NCI-H526 treated with DMSO at 0.1 percent for 48 hours (cell line): ENCODE measurements at places on chromosomes 5 and 9.

GRCh38 chr5:109291090-109291489, 118.7 kb downstream of the PJA2 start:
- DNase-seq, result no peak

DNA sequence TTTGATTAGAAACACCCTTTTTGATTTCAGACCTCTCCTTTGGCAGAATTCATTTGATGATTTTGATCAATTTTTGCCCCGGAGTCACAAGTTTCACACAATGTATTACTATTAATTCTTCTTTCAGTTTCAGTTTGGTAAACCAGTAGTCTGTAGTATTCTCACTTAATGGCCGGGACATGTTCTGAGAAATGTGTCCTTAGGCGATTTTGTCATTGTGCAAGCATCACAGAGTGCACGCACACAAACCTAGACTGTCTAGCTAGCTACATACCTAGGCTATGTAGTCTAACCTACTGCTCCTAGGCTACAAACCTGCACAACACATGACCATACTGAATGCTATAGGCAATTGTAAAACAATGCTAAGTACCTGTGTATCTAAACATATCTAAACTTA, 662.5 kb downstream of the IRX1 start:
- DNase-seq, result no peak

GRCh38 chr9:125949703-125950460, 202.7 kb downstream of the PBX3 start:
- no peak for DNase-seq

DNA sequence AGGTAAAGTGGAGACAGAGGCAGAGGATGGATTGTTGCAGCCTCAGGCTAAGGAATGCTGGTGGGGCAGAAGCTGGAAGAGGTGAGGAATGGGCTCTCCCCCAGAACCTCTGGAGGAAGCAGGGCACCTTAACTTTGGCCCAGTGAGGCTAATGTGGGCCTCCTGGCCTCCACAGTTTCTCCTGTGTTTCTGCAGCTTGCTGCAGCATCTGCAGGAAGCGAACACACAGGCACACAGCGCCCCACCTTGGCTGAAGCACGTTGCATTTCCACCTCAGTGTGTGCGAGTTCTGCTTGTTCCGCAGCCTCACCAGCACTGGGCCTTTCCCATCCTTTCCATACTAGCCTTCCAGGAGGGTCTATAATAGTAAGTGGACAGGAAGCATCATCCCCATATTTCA, 27.2 kb upstream of the ASS1 start:
- DNase-seq, result no peak

- DNase-seq, result no peak
Observed at GRCh38 chr9:129491487-129491855, 129.4 kb downstream of the C9orf50 start.

DNA sequence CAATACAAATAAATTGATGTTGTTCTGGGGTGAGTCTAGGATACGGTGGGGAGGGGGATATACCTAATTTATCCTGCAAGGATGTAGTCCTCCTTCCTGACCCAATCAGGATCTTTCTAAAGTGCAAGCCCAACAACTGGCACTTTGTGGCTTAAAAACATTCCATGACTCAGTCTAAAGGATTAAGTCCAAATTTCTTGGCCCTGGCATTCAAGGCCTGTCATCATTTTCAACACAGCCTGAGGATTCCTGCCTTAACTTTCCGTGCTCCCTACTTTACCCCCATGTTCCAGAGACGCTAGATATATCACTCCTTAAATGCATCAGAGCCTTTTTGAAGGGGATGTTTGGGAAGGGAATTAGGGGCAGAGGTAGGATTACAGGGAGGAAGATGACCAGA, 1.0 kb downstream of the FAM221B start:
- no peak for DNase-seq

GRCh38 chr5:152686931-152687330, 281.9 kb upstream of the NMUR2 start:
- no peak for DNase-seq

GRCh38 chr5:4893063-4893744, 246.9 kb upstream of the ADAMTS16 start:
- no peak for DNase-seq

DNA sequence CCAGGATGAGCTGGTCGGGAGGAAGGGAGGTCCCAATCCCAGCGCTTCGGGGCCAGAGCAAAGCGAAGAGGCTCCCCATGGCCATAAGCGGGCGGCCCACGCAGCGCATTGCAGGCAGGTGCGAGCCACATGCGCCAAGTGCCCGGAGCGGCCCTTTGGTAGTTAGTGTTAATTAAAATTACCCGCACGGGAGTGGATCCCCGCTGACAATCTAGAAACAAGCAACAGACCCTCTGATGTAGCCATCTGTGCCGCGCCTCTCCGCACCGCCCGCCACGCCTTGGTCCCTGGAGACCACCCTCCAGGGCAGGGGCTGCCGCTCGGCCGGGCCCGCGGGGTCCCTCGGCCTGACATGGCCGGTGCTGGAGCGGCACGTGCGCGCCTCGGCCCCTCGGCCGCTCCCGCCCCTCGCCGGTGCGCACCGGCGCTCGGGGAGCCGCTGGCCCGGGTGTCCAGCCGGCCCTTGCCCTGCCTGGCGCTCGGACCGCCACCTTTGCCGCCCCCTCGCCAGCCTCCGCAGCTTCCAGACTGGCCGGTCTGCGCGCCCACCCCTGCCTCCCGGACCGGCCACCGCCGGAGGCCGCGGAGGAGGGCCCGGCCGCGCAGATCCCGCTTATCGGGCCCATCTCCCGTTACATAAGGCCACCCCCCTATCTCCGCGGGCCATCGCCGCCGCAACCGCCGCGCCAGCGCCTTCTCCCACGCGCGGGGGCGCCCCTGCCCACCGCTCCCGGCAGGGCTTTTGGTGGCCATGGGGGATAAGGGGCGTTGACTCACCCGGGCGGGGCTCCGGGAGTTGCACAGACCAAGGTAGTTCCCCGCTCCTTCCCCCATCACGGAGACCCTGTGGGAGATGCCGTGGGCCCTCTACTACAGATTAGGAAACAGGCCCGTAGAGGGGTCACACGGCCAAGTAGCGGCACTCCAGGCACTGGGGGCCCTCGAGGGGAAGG, 1.9 kb upstream of the IL13 start:
- no peak for DNase-seq

GRCh38 chr9:5819174-5819573, 13.7 kb downstream of the ERMP1 start:
- no peak for DNase-seq

DNA sequence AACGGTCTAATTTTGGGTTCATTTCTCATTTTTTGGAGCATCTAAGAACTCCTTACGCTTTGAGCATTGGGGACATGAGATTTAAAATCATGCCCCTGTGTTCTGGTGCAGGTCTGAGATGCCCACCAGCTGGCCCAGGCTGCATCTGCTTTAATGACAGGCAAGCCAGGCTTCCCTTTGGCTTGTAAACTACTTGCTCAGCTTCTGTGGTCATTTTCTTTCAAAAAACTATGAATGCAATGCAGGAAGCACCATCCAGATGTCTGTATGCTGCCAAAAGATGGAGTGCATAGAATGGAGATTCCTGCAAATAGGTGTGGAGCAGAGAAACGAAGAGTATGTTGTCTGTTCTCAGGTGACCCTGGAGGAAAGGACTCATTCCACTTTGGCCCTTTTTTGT, 399.9 kb upstream of the ADAMTSL1 start:
- no peak for DNase-seq

DNA sequence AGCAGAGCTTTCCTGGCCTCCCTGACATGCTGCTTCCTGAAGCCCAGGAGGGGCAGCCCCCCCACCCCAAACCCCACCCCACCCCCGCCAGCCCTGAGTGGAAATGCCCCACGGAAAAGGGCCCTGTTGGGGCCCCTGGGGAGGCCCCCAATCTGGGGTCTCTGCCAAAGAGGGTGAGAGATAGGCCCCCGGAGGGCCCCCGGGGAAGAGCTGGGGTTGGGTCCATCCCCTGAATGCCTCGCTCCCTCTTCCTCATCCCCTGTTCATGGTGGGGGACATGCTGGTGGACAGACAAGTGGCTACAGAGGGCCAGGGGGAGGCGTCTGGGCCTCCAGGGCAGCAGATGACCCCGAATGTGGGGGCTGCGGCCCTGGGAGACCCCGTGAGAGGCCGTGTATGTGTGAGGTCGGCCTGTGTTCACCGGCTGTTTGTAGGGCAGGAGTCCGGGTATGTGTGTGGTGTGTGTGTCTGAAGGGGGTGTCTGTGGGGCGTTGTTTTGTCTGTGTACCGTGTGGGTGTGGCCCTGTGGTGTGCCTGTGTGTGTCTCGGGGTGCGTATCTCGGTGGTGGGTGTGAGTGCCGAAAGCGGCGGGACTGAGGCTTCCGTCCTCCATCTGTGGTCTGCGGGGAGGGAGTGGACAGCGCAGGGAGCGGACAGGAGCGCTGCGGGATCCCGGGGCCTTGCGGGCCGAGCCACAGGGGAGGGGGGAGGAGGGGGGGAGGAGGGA, 11.3 kb downstream of the C9orf50 start:
- DNase-seq, result no peak
